ENCODE measurements at places on chromosomes 3 and 15. TPM values are rescaled to one million over a fixed set of nuclear protein-coding genes. Genes with fewer than 3 reads are reported as not detected.

DNA sequence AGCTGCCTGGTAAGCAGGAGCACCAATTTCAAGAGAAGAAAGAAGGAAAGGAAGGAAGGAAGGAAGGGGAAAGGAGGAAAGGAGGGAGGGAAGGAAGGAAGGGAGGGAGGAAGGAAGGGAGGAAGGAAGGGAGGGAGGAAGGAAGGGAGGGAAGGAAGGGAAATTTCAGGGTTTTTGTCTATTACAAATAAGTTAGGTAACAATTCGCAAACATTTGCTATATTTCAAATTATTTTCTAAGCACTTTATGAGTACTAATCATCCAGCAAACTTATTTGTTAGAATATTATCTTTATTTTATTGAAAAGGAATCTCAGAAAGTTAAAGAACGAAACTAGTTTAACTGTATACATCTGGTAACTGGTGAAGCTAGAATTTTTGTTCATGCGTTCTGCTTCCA lies 921.7 kb downstream of the TBL1XR1 start:
- no peak for DNase-seq

TNFSF10 gene
- 18.7 TPM for total RNA-seq

GRCh38 chr15:51757450-51757849 lies 6.1 kb downstream of the TMOD2 start:
- DNase-seq: no peak

FILIP1L gene
- 370 TPM for total RNA-seq

GRCh38 chr3:7637694-7638093 lies 776.8 kb downstream of the GRM7 start:
- DNase-seq: no peak

DNA sequence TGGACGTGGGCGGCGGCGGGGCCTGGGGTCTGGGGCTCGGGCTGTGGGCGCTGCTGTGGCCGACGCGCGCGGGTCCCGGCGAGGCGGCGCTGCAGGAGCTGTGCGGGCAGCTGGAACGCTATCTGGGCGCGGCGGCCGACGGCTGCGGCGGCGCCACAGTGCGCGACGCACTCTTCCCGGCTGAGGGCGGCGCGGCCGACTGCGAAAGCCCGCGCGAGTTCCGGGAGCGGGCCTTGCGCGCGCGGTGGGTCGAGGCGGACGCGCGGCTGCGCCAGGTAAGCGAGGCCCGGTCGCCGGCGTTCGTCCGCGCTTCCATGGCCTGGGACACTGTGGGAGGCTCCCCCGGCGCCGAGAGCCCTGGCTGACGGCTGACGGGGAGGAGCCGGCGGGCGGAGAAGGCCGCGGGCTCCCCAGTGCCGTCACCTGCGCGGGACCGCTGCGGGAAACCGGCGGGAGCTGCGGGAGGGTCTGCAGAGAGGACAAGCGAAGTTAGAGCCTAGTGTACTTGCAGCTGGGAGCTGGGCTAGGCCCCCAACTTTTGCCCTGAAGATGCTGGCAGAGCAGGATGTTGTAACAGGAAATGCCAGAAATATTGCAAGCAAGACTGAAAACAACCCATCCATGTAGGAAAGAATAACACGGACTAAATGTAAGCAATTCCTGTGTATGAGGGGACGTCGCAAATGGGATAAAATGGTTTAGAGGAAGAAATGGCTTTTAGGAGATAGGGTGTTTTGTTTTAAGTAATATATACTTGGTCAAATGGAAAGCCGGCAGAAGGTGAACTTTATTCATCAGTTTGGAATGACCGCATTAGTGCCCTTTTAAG lies 847 bp downstream of the WHAMM start:
- DNase-seq: peak; percentile 85

GRCh38 chr15:70916531-70916930 lies 23.9 kb downstream of the LRRC49 start:
- no peak for DNase-seq

DNA sequence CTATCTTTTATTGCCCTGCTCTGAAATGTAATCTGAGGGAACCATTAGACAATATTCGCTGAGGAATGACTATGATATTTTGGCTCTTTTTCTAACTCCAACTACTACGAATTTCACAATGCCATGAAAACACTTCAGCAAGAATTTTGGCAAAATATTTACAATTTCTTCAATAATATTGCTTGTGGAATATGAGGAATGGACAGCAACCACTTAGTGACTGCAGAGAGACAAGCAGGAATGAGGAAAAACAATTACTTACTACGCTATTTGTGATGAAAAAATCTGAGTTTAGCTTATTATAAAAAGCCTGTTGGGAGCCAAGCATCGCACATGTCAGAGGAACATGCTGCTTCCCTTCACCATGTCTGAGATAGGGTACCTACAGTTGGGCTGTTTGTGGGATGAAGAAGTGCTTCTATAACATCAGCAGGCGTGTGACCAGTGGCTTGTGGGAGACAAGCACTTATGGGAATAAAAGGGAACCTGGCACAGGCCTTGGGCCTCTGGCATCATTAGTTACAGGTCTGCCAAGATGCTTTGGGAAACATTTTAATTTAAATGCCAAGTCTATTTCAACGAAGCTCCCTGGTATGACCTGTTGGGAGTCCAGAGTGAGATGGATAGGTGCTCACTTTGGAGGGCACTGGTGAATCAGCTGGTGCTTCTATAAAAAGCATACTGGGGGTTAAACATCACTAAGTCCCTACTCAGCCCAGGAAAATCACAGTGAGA lies 2.7 kb upstream of the PLCL2 start:
- no peak for DNase-seq

DNA sequence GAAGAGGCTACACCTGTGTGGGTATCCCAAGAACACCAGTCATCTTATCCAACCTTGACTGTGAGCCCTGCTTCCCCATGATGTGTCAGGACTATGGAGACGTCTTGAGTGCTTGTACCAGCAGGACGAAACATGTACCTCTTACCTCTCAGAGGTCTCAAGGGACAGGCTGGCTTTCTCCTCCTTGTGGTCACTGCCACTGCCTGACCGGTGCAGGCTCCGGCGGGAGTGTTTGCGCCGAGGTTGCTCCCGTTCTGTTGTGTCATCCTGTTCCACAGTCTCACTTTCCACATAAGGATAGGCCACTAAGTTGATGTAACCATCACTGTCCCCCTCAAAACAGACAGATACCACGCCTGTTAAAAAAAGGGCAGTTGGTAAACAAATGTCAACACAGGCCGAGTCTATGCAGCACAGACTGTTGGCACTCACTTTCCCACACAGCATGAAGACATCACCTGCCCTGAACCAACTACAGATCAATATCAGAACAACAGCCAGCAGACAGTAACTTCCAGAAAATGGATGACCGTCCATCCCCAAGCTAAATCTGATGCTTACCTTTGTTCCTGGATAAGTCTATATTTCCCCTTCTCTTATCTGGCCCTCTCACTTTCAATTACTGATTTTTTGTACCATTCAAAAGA lies 14.4 kb upstream of the GMPPB start:
- DNase-seq: no peak

GRCh38 chr15:96334017-96334704 lies 3.7 kb downstream of the NR2F2 start:
- DNase-seq: no peak

- no peak for DNase-seq
Observed at GRCh38 chr15:89993349-89993748, 7.8 kb upstream of the ZNF710 start.

GRCh38 chr15:33152502-33153109 lies 41.9 kb downstream of the FMN1 start:
- DNase-seq: no peak

DNA sequence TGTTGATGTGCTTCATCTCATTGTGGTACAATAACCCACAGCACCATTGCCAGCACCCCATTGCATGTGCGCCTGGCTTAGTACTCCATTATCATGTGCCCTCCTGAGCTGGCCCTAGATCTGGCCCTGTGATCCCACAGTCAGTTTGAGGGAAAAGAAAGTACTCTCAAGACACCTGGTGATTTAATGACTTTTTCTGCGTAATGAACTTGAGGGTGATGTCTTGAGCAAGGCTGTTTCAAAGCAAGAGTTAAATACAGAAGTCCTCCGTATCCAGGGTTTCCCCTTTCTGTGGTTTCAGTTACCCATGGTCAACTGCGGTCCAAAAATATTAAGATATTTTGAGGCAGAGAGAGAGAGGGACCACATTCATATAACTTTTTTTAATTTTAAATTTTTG lies 16.3 kb downstream of the C3orf20 start:
- no peak for DNase-seq

SERPINI2 gene
- total RNA-seq: 0.81 TPM

DNA sequence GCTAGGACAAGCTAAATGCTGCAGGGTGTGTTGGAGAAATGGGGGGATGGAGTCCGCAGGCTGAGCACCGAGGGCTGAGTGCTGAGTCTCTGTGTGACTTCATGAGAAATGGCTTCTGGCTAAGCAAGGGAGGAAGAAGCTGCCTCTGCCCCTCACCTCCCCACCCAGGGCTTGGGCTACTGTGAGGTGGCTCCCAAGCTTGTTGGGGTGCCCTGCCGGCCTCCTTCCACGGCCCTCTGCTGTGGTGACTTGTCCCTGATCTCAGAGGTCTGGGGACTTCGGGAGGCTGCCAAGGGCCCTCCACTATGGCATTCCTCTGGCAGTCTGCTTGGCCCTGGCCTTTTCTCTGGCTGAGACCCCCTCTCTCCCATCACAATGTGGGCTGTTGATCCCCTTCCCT lies 30.1 kb upstream of the RAD18 start:
- DNase-seq: no peak

DNA sequence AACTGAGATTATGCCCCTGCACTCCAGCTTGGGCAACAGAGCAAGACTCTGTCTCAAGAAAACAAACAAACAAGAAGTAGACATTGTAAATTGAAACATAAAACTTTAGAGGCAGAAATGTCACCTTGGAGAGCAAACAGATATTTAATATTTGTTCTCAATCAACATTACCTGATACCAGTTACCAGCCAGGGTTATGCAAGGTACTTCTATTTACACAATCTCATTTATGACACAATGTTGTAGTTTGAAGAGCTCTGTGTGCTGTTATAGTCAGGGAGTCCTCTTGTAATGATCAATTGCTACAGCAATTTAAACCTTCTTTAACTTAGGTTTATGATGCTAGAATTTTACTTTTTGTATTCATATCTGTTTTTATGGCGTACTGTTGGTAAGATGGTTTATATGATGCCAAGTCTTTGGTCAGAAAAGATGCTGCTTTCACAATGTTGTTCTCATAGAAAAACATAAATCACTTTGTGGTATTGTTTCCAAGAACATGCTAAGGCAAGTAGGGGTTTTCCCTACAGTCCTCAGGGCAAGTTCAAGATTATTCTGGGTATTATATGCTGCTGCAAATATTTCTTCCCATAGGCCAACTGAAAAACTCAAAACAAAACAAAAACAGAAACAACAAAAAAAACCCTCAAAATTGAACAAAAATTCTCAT lies 173.5 kb downstream of the TNIK start:
- no peak for DNase-seq

DNA sequence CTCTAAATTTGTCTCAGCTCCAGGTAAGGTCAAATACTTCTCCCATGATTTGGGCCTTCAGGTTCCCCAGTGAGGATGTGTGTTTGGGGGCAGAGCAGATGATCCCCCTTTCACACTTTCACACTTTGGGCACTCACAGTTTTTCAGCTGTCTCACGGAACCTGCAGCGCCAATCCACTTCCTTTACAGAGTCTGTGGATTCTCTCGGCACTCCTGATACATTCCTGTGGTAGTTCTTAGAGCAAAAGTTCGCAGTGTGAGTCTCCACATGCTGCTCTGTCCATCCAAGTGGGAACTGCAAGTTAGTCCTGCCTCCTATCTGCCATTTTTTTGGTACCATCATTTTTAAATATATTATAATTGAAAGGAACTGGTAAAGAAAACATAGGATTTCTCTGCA lies 20.2 kb upstream of the CPOX start:
- DNase-seq: no peak

EPB42 gene
- 0.43 TPM for total RNA-seq

MME gene
- 3.2 TPM for total RNA-seq

GRCh38 chr15:59138243-59138642 lies 33.3 kb downstream of the CCNB2 start:
- no peak for DNase-seq

CSK gene
- total RNA-seq: 29.6 TPM

DNA sequence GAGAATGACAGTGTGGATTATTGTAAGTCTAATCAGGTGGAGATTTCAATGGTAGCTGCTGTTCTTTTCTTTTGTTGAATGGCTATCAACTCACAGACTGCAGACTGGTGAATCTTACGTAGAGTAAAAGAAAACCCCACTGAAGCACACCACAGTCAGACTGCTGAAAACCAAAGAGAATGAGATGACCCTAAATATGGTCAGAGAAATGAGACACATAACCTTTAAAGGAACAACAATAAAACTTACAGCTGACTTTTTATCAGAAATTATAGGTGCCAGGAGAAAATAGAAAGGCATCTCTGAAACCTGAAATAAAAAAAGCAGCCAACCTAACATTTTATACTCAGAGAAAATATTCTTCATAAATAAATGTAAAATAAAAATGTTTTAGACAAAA lies 12.7 kb upstream of the UBE3A start:
- DNase-seq: no peak

- DNase-seq: no peak
Observed at GRCh38 chr3:134428401-134428800, 54.2 kb upstream of the AMOTL2 start.

DNA sequence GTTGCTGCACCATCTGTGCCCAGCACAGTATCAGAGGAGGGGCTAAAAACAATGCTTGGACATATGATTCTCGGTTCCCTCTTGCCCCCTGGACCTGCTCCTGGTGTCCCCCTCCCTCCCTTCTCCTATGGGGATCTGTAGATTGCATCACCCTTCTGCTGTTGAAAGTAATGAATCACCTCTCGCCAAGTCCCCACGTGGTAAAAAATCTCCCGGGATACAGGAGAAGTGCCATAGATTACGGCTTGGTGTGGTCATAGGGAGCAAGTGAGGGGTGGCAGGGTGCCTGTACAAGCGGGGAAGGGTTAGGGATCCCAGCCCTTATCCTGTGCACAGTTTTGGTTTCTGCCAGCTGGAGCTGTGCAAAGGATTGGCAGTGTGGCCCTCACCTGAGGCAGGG lies 37.7 kb downstream of the AMOTL2 start:
- peak; percentile 58 for DNase-seq

DNA sequence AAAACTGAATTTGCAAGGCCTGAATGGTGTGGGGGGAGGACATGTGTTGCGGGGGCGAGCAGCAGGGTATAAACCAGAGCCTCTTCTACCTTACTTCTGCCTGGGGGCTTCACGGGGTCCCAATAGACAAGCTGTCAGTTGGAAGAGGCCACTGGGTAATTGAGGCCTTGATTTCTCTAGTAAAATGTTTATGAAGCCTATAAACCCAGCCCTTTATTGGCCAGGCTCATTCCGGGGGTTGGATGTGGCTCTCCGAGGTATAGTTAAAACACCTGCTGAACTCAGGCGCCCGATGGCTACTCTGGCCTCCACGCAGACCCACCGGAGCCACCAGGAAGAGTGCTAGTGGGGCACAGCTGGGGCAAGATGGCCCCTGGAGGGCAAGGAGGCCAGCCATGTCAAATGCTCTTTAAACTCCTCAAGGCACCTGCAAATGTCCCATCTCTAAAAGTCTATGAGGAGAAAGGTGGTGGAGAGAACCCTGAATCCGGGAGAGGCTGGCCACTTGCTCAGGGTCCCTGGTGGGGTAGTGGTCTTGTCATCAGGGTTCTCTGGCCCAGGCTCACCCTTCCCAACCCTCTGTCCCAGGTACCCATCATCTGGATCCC lies 34.3 kb downstream of the IGDCC3 start:
- DNase-seq: peak; percentile 42

FETUB gene
- 0.90 TPM for total RNA-seq
